IPS-NIHi11 (cell line): ENCODE measurements at places on chromosomes 1 and 21.

DNA sequence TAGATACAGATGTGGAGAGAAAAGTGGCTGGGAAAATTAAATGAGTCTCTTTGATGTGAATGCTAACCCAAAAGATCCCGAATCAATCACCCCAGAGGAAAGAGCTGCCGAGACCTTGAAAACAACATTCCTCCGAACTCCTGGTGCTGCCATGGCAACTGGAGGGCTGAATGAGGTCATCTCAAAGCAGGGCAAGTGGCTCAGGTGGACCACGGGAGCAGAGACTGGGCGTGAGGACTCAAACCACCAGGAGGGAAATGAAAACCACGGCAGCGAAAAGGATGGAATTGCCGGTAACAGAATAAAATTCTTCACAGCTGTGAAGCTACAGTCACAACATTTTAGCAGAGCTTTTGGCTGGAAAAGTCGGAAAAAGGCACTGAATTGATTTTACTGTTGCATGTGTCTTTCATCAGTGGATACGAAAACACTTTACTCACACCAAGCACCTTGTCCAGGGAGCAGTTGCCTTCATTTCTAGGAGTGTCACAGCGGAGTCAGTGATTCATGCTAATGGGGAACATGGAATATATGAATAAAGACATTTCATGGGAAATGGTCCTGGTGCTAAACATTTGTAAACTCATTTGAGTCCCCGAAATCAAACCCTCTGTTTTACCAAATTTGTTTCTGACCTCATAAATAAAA, 23.2 kb upstream of the BECN2 start:
- DNase-seq, result peak; percentile 85

DNA sequence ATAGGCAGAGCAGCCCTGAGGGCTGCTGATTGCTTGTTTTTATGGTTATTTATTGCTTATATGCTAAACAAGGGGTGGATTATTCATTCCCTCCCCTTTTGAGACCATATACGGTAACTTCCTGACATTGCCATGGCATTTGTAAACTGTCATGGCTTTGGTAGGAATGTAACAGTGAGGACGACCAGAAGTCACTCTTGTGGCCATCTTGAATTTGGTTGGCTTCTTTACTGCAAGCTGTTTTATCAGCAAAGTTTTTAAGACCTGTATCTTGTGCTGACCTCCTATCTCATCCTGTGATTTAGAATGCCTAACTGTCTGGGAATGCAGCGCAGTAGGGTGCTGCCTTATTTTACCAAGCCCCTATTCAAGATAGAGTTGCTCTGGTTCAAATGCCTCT, 531.8 kb upstream of the PRMT6 start:
- DNase-seq, result no peak

DNA sequence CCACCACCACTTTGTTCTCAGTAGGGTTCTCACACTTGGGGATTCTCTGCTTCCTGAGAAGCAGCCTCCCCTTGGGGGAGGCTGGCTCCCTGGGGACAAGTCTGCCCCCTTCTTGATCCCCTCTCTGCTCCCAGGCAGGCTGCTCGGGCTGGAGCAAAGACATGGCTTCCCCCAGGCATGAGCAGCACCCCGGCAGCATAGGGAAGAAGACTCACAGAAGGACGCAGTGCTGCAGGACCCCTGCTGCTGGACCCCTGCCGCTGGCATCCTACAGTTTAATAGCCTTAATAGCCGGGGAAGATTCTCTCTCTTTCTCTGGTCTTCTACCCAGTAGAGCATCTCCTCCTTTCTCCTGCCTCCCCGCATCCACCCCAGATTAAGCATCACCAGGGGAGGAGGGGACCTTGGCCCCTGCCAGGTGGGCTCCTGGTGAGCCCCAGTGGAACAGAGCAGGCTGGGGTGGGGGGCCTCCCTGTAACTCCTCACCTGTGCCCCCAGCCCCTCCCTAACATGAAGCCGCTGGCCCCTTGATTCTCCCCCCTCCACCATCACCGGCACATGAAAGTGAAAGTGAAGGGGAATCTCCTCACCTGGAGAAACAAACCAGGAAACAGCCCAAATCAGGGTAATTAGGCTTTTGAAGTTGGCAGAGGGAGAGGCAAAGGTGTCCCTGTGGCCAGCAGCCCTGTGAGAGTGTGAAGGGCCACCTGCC, 2.5 kb downstream of the WNT3A start:
- DNase-seq, result no peak

DNA sequence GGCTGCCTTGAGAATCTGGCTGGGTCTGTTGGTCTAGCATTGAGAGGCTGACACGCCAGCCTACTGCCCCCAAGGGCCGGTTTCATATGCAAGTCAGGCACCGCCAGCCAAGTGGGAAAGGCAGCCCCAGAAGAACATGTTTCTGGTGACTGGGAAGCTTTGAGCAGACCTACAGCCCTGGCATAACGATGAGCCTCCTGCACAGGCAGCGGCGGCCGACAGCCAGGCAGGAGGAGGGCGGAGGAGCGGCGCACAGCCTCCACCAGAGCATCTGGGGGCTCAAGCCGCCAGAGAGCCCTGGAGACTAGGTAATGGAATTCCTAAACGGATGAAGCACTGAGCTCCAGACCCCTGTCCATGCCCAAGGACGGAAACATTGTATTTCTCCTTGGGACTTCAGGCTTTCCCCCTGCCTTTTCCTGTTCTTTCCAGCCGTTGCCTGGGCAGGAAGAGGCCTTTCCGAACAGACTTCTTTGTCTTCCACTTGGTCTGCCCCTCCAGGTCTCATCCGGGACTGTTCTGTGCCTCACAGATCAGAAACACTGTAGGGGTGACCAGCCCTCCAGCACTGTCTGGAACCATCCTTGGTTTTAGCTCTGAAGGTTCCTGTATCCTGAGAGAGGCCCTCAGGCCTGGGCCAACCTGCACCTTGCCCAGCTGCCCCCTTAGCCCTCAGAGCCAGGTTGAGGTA, 59.5 kb downstream of the IRF2BP2 start:
- DNase-seq, result no peak

- no peak for DNase-seq
Observed at GRCh38 chr1:115539061-115539460, 102.7 kb upstream of the VANGL1 start.

DNA sequence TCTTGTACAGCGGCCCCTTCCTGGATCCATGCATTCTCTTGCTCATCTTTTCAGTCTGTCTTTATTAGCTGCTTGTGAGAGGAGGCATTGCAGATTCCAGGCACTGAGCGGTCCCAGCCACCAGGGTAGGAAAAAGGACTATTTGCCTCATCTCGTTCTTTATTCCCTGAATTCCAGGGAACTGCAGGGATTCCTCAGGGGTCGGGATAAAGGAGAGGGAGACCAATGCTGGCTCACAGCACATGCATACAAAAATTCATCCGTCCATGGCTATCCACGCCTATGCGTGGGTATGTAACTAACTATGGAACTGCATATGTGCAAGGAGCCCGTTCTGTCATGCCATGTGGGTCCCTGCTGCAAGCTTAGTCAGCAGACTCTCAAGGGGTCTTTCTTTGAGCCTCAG, 879 bp upstream of the PLPPR5 start:
- DNase-seq, result peak; percentile 24

GRCh38 chr1:162988869-162989268, 80.3 kb upstream of the RGS4 start:
- peak; percentile 51 for DNase-seq

GRCh38 chr1:117675907-117676430, 70.1 kb downstream of the TENT5C start:
- DNase-seq, result no peak

GRCh38 chr21:39518055-39518846, 66.5 kb downstream of the SH3BGR start:
- peak; percentile 90 for DNase-seq

DNA sequence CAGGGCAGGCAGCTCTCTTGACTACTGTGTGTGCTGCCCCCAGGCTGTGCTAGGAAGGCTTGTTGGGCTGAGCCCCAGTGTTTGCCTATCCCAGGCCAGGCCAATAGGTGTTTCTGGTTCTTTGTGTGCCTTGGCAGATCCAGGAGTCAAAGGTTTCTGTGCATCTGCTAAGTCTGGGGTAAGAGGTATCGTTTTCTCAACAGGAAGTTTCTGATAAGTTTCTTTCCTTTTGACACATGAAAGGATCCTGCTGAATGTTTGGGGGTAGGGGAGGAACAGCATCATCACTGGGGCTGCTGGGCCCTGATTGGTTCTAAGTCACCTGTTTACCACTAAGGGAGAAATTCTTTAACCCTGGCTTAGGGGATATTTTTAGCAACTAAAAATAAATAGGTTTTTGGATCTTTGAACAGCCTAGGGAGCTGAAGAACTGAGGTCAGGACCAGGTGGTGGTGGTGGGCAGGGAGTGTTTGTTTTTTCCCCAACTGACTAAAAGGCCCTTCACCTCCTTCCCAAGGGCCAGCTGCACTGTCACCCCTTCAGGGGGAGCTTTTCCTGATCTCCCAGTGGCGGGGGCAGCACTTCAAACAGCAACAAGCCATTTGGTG, 85.1 kb downstream of the KCNN3 start:
- DNase-seq, result no peak

DNA sequence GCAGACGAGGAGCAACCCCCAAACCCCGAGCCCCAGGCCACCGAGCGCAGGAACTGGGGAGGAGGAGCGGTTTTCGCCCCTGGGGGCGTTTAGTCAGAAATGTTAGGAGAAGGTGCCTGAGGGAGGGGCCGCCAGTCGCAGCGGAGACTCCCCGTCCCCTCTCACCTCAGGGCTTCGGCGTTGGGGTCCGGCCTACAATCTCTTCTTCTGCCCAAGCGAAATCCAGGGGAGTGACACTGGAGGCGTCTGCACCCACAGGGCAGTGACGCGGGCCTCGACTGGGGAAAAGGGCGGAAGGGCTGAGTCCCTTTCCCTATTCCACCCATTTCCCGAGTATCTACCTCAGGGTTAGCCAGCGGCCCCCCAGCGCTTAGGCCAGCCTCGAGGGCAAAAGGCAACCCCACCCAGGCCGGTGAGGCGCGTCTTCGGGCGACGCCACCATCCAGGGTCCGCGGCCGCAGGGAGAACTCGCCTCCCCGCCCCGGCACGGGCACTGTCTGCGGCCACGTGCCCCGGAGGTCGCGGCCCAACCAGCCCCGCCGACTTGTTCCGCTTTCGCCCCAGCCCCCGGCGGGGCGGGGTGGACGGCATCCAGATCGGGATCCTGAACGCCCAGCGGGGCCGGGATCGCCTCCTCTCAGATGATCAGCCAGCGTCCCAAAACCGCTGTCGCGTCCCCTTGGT, 118.7 kb upstream of the BARHL2 start:
- peak; percentile 43 for DNase-seq

- no peak for DNase-seq
Observed at GRCh38 chr1:30061292-30062220, 661.8 kb downstream of the MATN1 start.

DNA sequence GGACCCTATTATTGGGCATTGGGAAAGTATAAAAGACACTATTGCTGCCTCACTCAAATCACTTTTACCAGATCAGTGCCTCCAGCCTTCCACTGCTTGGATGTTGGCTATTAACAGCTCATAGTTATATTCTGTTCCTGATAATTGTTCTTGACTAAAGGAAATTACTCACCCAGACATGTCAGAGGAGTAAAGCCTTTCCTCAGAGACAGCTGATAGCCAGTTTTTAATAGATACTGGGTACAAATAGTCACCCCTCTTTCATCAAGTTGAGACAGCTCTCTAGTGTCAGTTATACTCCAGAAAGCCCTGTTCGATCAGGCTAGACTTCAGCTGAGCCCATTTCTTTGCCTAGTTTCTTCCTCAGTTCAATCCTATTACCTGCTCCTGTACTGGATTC, 876.1 kb upstream of the B3GALT2 start:
- DNase-seq, result no peak

DNA sequence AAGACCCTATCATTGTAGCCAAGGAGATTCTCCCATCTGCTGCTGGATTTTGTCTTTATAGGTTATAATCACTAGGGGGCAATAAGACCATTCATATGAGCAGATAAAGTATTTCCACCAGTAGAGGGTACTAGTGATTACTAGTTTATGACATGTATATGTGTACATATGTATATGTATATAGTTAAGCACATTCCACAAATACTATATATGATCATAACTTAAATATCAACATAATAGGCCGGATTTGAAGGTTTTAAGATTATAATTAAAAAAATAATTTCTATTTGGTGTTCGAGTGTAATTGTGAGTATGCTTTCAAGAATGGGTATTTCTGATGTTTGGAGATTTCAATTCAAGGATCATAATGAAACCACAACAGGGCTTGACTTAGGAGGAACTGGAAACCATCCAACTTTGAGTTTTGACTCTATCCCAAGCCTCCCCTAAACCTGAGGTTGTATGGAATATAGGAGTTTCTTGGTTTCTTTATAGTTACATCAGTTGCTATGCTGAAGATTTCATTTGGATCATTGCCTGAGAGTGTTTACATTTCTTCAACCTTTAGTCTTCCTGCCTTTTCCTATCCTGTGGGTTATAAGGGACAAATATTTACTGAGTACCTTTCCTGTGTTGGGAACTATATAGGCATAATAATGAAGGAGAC, 16.9 kb downstream of the TCEANC2 start:
- peak; percentile 64 for DNase-seq

- DNase-seq, result no peak
Observed at GRCh38 chr1:117453958-117454357, 86.7 kb downstream of the MAN1A2 start.

GRCh38 chr1:27934818-27935549, at the start of gene SMPDL3B:
Gene SMPDL3B (plus strand): TSS chr1:27935000. CDS start chr1:27935184, 184 bp downstream.
- peak; percentile 89 for DNase-seq

GRCh38 chr1:154775621-154776605, 94.2 kb downstream of the KCNN3 start:
- DNase-seq, result no peak

DNA sequence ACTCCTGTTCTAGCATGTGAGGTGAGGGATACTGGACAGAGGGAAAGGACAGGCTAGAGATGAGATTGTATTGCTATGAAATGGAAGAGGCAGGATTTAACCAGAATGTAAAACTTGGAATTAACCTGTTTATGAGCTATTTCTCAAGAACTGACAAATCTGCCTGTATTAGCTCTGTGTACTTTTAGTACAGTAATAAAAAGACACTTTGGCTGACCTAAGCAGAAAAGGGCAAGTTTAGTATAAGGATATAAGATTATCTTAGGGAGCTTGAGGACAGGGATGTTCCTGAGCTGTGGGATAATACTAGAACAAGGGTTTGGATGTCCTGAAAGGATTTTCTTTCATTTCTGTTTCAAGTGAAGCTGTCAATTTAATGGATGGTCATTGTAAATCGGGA, 11.2 kb downstream of the ZCCHC17 start:
- no peak for DNase-seq

DNA sequence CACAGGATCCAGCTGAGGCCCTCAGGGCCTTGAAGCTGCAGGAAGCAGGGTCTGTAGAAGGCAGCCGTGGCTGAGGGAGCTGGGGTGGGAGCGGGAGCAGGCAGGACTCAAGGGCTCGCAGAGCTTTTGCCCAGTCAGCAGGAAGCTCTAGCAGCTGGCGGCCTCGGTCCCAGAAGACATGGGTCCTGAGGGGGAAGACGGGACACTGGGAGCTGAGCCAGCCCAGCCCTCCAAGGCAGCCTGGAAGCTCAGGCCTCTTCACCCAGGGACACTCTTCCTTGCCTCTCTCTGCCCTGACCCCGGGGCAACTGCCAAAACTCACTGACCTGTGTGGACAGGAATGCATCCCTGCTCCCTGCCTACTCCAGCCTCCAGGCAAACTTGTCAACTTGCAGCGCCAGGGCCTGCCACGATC, 8.9 kb downstream of the ADGRB2 start:
- DNase-seq, result no peak
